Kidney (tissue), 22 donors: ENCODE measurements at places on chromosomes 2 and 18. TPM values are rescaled to one million over a fixed set of nuclear protein-coding genes. Genes with fewer than 3 reads are reported as not detected.

GRCh38 chr2:157936406-157936805 lies 60.3 kb upstream of the ACVR1 start:
- no peak for DNase-seq

GRCh38 chr2:226575928-226576327 lies 223.7 kb downstream of the IRS1 start:
- no peak for DNase-seq

GRCh38 chr2:204127238-204127637 lies 190.7 kb downstream of the ICOS start:
- DNase-seq = no peak

GRCh38 chr2:62458206-62458641 lies 47.8 kb downstream of the TMEM17 start:
- DNase-seq = no peak

DNA sequence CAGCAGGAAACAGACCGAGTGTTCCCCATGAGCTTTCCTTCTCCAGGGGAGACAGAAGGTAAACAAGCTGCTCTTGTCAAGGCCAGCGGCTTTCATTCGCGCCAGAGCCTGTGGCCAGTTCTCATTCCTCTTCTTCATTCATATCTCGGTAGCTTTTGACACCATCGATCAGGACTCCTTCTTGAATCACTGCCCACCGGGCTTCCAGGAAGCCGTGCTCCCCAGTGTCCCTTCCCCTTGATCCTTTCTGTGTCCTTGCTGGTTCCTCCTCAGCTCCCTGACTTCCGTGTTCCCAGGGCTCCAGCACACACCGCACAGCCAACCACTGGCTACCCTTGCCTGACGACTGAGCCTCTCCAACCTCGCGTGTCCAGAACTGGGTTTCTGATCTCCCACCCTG lies 14.1 kb downstream of the SLC66A3 start:
- DNase-seq = no peak

- DNase-seq = no peak
These were observed 125.5 kb downstream of the ANKRD44 start for GRCh38 chr2:197184959-197185586.

DNA sequence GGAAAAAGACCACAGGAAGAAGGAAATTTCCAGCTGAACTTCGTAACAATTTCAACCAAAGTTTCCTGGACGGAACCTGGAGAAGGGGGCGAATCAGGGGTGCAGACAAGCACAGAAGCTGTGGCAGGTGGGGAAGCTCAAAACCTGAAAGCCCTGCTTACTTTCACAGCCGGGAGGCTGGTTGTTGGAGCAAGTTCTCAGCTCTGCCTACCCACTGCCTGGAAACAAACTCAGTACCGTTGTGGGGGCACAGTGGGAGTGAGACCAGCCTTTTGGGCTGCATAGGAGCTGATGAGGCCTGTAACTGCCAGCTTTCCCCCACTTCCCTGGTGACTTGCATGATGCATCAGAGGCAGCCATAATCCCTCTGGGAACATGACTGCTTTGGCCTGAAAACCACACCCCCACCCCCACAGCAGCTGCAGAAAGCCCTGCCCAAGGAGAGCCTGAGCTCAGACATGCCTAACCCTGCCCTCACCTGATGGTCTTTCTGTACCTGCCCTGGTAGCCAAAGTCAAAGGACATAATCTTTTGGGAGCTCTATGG lies 207.0 kb upstream of the VWC2L start:
- DNase-seq = no peak

Gene KLF7
- total RNA-seq = 61.5 TPM
